Fibroblast of skin of back (primary cell): ENCODE measurements at places on chromosomes 2 and 18.

GRCh38 chr18:11801573-11801972 lies 49.6 kb upstream of the CHMP1B start:
- DNase-seq, result no peak

DNA sequence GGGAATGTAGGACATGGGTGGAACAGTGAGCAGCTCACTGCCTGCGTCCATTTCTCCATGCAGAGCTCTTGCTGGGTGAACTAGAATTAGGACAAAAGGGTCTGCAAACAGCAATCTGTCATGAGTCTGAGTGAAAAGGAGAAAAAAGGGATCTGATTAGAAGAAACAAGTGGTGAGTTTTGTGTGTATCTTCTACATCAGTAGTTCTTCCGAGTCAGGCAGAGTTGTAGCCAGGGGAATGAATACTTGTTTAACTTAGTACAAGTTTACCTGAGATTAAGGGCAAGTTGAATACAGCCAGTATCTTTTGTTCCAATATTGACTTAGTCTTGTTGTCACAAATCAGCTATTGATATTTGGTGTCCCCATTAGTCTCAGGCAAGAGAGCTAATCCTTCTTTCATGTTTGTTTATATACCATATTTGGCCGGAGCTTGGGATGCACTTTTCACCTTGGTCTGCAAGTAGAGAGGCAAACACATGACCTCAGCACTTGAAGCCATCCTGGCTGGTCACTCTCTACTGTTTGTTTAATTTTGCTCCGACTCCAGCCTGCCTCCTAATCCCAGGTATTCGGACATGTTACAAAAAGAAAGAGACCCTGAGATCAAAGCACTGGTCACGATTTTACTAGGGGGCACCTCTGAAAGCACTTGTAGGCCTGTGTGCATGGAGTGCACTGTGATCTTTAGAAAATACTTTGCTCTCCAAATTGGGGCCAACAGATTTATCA lies 211.0 kb upstream of the NT5C1B start:
- DNase-seq, result no peak

DNA sequence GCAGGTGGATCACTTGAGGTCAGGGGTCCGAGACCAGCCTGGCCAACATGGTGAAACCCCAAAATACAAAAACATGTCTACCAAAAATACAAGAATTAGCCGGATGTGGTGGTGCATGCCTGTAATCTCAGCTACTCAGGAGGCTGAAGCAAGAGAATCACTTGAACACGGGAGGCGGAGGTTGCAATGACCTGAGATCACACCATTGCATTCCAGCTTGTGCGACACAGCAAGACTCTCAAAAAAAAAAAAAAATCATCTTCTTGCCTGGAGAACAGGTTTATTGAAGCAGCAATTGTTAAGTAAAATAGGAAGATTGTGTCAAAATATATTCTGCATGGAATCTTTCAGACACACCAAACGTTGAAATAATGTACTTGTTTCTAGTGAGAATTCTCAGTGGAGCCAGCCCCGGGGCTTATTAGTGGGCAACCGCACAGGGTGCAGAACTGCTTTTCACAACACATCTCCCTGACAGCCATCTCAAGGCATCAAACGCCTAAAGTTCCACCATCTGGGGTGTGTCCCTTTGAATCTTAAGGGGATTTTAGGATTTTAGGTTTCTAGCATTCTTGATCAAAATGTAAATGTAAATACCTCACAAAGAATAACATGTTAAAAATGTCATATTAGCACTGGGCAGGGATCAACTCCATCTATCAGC lies 28.6 kb upstream of the PPP4R1 start:
- peak; percentile 43 for DNase-seq

DNA sequence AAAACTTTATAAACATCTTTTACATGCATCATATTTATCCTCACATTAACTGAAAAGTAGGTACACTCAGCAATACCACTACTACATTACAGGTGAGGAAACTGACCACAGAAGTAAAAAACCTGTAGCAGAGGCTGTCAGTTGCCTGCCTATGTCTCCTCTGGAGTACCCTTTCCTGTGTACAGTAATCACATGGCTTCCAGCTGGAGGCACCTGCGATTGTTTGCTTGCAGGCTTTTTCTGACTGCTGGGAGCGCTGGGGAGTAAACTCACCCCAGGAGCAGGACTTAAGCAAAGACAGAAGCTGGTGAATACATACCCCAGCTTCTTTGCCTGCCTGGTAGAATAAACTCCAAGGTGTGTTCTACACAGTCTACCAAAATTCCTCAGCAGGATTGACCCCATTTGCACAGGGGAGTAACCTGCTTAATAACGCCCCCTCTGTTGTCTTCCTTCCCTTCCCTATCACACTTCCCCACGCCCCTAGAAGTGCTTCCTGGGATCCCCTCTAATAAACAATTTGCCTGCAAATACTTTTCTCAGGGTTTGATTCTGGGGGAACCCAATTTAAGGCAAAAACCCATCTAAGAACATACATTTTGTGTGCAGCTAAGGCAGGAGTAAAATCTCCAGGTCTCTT lies 138.9 kb downstream of the PTH2R start:
- no peak for DNase-seq

- DNase-seq, result no peak
These were observed 36.2 kb downstream of the EMX1 start for GRCh38 chr2:72953528-72953927.

GRCh38 chr2:159136391-159136790 lies 150.1 kb downstream of the WDSUB1 start:
- no peak for DNase-seq

GRCh38 chr18:48913201-48913600 lies 37.6 kb downstream of the SMAD7 start:
- no peak for DNase-seq

DNA sequence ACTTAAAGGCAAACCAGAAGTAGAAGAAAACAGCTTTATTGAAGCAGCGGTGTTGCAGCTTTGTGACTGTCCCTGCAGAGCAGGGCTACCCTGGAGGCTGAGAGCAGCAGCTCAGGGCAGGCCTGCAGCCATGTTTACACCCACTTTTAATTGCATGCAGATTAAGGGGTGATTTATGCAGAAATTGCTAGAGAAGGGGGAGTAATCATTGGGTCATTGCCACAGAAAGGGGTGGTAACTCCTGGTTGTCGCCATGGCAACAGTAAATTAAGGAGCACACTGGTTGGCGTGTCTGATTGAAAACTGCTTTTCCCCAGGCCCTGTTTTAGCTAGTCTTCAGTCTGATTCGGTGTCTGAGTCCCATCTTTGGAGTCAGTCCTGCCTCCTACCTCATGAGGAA lies 195.4 kb upstream of the HDAC4 start:
- DNase-seq, result no peak

DNA sequence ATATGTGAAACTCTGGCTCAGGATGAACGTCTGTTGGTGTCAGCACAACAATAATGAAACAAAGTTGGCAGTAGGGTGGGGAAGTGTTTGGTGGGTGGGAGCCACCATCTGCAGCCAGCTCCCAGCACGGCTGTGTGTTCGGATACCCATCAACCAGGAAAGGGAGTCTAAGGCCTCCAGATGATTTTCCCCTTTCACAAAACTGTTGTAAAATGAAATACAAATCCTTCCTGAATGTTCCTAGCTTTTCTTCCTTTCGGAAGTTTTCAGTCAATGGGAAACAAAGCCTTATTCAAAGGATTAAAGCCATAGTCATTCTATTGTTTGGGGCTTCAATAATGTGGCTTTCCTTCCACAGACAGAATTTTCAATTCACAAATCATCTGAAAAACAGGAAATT lies 14.5 kb upstream of the DARS1 start:
- DNase-seq, result no peak

- DNase-seq, result no peak
These were observed 88.5 kb downstream of the ZEB2 start for GRCh38 chr2:144431392-144431783.

GRCh38 chr18:3472681-3473544 lies 22.9 kb downstream of the TGIF1 start:
- DNase-seq, result no peak

DNA sequence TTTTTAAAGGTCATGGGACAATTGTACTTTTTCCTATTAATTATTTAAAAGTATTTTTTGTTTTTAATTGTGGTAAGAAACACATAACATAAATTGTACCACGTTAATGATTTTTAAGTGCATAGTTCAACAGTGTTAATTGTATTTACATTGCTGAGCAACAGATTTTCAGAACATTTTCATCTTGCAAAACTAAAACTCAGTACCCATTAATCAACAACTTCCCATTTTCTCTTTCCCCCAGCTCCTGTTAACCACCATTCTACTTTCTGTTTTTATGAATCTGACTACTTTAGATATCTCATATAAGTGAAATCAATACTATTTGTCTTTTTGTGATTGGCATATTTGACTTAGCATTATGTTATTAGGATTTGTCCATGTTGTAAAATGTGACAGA lies 483.9 kb upstream of the ZNF804A start:
- DNase-seq, result no peak

DNA sequence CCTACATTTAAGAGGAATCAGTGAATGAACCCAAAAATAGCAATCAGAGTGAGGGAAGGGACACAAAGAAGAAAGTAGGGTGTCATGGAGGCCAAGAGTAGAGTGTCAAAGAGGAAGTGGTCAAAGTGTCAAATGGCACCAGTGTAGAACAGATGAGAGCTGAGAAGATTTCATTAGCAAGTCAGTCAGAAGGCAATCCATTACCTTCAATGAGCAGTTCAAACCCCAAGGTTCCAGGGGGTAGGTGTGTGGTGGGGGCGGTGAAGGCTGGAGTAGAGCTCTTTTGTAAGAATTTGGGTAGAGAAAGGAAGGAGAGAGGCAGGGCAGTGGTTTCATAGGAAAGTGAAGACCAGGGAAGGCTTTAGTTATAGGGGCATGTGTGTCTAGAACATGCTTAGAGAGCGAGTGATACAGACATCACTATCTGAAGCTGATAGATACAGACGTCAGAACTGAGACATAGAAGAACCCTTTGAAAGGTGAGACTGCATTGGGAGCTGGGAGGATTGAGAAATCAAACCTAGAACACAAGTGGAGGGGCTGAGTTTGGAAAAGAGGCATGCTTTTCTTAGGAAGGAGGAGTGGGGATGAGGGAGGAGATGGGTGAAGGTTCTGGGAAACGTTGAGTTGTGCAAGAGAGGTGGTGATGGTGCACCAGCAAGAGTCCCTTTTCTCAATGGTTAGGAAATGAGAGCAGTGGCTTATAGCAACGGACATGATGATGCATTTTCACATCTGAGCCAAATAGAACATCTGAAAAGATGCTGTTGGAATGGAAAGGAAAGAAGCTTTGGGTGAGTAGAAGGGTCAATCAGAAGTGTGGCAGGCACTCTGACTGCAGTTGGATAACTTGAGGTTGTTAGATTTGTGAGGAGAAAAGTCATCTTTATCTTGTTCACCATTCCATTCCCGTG lies 48.9 kb upstream of the IL1RL1 start:
- no peak for DNase-seq

DNA sequence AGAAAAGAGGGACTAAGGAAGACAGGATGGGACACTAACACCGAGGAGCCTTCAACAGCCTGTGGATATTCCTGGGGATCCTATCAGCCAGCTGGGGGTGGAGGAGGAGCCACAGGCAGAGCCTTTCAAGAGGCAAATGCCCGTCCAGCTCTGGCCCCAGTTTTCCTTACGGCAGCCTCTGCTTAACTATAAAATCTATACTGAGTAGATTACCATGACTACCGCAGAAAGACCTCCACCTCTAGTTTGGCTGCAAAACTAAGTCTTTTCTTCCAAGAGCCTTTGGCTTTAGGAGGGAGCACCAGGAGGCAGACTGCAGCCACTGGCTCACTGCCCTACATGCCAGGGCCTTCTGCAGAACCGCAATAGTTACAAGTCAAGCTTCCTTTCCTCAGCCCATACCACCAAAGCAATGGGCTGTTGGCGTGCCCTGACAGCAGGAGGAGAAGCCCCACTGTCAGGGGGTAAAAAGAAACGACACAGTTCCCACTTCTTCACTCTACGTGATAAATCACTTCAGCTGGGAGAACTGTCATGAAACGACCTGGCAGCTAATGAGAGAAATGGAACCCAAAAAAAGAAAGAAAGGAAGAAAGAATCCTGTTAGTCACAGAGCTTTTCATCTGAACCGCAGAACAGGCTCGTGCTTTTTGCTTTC lies 25.1 kb upstream of the CREB1 start:
- peak; percentile 82 for DNase-seq

DNA sequence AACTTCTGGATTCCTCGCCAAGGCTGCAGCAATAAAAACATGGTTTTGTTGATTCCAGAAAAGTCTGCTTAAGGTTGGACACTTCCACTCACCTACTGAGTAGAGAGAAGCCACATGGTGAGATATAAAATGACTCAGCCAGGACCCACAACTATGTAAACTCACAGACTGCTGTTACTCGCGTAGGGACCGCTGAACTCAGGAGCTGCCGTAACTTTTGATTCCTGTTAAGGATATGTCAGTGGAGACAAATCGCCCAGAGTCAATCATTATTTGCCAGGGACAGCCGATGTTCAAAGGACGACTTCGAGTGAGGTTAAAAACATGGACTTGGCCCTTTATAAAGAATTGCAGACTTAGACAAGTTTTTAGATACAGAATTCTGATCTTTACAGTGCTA lies 25.6 kb downstream of the CYB5A start:
- DNase-seq, result no peak

- DNase-seq, result no peak
These were observed 203.8 kb downstream of the TNS1 start for GRCh38 chr2:217798743-217799562.

DNA sequence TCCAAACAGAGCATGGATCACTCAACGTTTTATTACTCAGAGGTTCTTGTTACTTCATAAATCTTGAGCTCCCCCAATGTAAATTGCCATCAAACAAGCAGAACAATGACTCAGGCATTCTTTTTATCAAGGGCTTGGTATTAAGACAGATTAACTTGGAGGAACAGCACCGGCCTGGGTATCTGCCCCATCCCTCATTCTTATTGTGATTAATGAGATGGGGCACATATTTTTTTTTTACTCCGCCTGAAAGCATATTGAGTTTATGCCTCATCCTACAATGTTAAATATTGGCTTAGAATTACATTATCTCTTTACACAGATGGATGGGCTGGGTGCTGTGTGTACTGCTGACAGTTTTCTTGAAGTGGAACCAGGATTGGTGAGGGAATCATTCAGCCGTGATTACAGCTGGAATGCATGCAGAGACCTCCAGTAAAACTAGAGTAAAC lies 387.3 kb downstream of the CLIP4 start:
- no peak for DNase-seq

DNA sequence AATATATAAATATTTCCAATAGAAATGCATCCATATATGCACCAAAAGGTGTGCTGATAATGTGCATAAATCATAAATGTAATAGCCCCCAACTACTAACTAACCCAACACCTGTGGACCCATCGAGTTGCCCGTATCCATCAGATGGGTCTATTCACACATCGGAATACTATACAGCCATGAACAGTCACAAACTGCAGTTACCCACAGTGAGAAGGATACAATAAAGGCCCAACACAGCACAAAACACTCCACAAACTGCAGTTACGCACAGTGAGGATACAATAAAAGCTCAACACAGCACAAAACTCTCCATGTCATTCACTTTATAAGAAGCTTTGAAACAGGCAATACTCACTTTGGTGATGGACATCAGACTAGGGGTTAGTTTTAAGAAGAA lies 145.3 kb upstream of the OTOS start:
- DNase-seq, result no peak

- peak; percentile 75 for DNase-seq
These were observed 98.9 kb upstream of the ITGB6 start for GRCh38 chr2:160298960-160299359.

GRCh38 chr2:133605011-133605765 lies 36.9 kb upstream of the NCKAP5 start:
- DNase-seq, result peak; percentile 55

GRCh38 chr2:189613077-189613636 lies 32.6 kb upstream of the SLC40A1 start:
- peak; percentile 77 for DNase-seq

GRCh38 chr2:1497122-1497611 lies 83.9 kb downstream of the TPO start:
- no peak for DNase-seq

GRCh38 chr18:57630754-57631595 lies 9.3 kb upstream of the NARS1 start:
- DNase-seq, result no peak
